CMK (cell line): ENCODE measurements at places on chromosomes 2 and 18.
A peak's percentile ranks its signal among the peaks of the same experiment; 100 is the strongest.

DNA sequence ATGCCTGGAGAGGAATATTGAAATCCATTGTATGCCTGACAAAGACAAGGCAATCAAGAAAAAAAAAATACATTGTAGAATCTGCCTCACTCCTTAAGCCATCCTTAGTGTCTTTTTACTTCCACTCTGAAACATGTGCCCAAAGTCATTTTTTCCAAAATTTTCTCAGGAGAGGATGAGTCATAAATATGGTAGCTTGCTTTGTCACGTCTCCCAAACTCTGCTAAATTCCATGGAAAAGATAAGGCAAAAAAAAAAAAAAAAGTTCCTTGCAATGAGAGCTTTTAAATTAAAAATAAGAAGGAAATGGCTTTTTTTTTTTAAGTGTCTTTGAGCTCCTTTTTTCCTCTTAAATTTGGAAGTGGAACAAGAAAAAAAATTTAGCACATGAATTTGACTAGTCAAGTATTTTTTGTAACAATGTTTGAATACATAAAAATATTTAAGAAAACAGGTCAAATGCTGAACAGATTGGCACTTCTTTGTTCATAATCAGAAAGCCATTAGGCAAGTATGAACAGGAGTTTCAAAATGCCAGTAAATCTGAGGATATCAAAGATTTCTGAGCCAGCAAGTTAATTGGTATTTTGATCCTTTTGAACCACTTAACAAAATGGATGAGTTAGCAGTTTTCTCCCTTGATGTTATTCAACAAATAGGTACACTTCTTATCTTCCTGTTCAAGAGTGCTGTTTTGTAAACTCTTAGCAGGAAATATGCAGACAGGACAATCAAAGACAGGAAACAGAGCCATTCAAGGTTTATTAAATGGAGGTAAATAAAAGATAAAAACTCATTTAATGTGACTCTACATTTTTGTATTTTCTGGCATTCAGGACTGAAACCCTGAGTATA, 247.3 kb upstream of the SP5 start:
- no peak for DNase-seq

GRCh38 chr18:13877157-13877556, 38.2 kb downstream of the MC2R start:
- DNase-seq: no peak

GRCh38 chr2:11437602-11438001, 28.4 kb downstream of the E2F6 start:
- DNase-seq: no peak

DNA sequence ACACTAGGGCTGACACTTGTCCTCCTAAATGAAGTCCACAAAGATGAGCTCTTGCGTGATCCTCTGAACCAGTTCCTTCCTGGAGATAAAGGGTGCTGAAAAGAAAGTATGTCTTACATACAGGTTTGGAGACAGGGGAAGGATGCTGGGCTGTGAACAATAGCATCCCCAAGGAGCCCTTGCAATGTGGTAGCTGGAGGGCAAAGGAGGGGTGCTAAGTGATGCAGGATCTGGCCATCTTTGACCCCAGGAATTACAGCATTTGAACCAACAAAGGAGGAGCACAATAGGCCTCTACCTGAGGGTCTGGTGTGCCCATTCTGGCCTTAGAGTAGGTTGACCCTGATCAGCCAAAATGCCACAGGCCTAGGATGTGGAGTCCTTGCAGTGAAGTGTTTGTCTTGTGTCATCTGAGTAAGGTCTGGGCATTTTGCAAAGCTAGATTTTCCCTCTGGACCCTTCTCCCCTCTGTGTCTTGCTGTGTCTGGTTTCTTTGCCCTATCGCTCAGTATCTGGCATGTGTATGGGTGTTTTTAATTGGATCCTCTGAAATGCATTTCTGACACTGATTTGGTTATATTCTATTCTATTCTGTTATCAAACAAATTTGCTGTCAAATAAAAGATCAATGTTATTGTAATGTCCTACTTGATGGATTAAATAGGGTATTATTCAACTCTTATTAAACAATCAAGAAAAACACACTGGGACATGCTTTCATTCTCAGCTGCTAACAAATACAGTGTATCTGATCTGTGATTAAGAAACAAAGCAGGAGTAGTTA, 364.8 kb upstream of the MEIS1 start:
- DNase-seq: no peak

GRCh38 chr2:8835279-8835678, 2.1 kb downstream of the KIDINS220 start:
- no peak for DNase-seq

DNA sequence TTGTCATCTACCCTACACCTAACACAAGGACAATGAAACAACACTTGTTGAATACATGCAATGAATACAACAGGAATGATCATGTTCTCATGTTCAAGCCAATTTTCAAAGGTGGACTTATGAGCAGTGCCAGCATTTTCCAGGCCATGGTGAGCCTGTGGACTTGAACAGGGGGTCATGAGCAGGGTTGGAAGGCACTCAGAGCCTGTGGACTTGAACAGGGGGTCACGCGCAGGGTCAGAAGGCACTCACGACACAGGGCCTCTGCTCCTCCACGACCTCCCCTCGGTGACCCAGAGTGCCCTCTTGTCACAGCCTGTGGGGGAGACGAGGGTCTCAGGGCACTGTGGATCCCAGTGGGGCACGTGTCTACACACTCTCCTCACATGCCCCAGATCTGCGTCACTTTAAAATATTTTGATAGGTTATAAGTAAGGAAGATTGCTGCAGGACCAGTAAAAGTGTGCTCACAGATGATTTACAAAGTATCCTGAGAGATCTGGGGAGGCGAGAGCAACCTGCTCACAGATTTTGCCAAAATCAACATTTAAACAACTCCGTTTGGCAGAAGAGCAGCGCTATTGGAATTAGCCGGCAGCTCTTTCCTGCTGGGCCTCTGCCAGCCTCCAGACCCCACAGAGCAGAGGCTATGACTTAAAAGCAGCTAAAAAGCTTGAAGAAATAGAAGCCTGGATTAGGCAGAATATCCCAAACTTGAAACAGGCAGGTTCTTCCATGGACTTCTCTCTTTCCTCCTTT, 121.9 kb downstream of the TMEM18 start:
- DNase-seq: no peak

DNA sequence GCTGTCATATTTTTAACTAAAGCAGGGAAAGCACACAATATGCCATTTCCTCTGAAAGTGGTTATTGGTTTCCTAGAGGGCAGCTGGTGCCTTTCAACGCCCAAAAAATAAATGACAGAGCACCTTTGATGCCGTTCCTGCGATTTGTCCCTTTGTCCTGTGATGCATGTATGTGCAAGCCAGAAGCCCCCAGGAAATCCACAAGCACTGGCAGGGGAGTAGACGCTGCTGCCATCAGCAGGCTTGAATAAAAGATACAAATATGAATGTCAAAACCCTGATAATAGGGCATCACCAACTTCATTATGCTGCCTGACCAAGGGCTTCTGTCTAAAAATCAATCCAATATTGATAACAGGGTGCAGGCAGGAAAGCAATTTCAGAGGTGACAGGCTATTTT, 246.1 kb downstream of the FBXO15 start:
- DNase-seq: no peak

- DNase-seq: no peak
Observed at GRCh38 chr2:232102380-232102779, 140.9 kb downstream of the DIS3L2 start.

- no peak for DNase-seq
Observed at GRCh38 chr2:68295516-68295915, 24.2 kb downstream of the CNRIP1 start.

DNA sequence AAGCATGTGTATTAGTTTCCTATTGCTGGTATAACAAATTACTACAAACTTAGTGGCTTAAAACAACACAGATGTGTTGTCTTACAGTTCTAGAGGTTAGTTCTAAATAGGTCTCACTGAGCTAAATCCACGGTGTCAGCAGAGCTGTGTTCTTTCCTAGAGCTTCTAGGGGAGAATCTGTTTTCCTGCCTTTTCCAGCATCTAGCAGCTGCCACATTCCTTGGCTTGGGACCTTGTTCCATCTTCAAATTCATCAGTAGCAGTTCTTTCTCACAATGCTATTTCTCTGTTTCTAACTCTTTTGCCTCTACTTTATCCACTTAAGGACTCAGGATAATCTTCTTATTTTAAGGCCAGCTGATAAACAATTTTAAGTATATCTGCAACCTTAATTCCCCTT, 32.2 kb upstream of the CREB1 start:
- no peak for DNase-seq

GRCh38 chr2:128446874-128447537, 128.3 kb upstream of the HS6ST1 start:
- no peak for DNase-seq

GRCh38 chr18:31487246-31488015, 10.5 kb upstream of the DSG2 start:
- DNase-seq: no peak

DNA sequence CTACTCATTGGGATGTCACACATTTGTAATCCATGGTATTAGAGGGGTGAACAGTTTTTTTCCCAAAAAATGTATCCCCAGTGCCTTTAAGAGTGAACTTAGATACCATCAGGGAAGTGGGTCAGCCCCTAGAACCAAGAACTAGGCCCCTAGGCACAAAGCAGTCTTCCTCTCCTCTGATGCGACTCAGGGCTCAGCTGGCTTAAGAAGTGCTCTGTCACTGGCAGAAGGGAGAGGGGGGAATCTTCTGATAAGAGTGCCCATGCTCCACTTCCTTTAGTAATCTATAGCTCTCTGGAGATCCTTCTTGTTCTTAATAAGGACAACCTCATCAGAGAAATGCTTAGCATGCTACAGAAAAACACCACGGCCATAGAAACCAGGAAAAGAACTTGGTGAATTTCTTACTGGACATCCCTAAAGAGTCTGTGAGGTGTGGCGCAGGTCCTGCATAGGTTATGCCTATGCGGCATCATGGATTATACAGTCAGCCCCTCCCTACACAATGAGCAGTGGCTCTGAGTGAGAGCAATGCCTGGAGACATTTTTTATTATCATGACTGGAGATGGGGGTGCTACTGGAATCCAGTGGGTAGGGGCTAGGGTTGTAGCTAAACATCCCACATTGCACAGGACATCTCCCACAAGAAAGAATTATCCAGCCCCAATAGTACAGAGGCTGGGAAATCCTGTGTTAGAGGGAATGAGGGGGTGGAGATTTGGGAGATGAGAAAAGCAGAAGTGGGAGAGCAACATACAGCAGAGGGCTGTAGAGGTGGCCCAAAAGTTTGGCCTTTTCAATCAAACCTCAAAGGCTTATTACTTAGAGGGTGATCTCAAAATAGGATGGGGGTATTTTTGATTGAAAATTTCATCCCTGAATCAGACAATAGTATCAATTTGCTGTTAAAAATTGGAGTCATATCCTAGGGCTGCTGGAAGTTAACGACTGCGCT, 21.7 kb upstream of the ZNF385B start:
- DNase-seq: no peak

- DNase-seq: no peak
Observed at GRCh38 chr2:121502781-121503180, 27.9 kb upstream of the RNU4ATAC start.

- no peak for DNase-seq
Observed at GRCh38 chr18:72324677-72325076, 219.5 kb downstream of the CBLN2 start.

GRCh38 chr2:63124218-63124617, 73.6 kb downstream of the OTX1 start:
- no peak for DNase-seq

- DNase-seq: no peak
Observed at GRCh38 chr2:88517759-88518201, 65.3 kb upstream of the FOXI3 start.

GRCh38 chr2:217810260-217810659, 192.5 kb downstream of the TNS1 start:
- DNase-seq: no peak

- DNase-seq: no peak
Observed at GRCh38 chr18:62802523-62802922, 87.2 kb downstream of the PHLPP1 start.

- DNase-seq: peak; percentile 45
Observed at GRCh38 chr18:57077786-57078552, 68.9 kb upstream of the BOD1L2 start.

GRCh38 chr2:229728370-229728769, 14.0 kb upstream of the DNER start:
- DNase-seq: no peak

DNA sequence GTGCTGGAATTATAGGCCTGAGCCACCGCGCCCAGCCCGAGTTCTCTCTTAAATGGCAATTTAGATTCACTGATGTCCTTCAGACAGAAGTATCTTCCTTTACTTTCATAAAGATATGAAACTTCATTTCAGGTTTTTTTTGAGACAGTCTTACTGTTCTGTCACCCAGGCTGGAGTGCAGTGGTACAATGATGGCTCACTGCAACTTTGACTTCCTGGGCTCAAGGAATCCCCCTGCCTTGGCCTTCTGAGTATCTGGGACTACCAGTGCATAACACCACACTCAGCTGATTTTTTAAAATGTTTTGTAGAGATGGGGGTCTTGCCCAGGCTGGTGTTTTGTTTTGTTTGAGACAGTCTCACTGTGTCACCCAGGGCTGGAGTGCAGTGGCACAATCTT, 13.2 kb downstream of the ITGB1BP1 start:
- no peak for DNase-seq

DNA sequence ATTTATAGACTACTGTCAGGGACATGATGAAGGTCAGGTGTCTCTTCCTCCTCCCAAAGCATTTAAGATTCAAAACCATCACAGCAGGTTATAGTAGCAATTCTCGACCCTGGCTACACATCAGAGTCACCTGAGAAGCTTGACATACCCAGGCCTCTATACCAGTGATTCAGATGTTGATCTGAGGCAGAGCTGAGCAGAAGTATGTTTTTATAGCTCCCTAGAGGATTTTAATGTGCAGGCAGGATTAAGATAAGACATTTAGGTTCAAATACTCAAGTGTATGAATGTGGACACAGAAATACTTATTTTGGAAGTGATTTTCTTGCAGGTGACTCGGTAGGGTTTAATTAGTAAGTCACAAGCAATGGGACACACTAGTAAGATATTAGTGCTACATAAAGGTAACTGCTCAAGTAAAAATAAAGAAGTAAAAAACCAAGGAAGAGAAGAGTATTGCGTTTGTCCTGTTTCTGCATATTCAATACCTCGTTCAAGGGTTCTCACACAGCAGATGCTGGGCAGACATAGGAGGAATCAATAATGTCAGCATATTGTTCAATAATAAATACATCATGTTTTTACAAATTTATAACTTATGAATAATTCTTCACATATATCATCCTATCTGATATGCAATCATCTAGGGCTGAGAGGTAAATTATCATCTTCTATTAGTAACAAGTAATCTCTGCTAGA, 7.0 kb downstream of the GCFC2 start:
- DNase-seq: no peak

DNA sequence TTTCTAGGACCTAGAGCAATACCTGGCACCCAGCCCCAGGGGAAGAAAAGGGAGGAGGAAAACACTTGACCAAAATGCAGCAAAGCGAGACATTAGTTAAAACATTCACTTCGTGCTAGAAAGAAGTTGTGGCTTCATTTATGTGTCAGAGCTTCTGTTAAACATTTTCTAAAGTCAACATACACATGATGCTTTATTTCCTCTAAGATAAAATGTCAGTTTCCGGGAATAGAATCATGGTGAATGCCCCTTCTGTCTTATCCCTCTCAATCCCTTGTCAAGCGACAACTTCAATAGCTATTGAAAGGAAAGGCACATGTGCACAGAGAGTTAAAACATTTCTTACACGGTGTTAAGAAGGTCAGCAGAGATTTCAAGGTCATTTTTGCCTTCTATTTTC, 404.6 kb upstream of the CWC22 start:
- DNase-seq: no peak

- no peak for DNase-seq
Observed at GRCh38 chr2:52387937-52388590, 1356.1 kb upstream of the NRXN1 start.

- DNase-seq: no peak
Observed at GRCh38 chr18:52567360-52567759, 227.4 kb downstream of the DCC start.

GRCh38 chr2:30406853-30407252, 40.2 kb upstream of the LCLAT1 start:
- DNase-seq: no peak
